Hematopoietic multipotent progenitor cell treated with erythropoietin and hydrocortisone succinate and interleukin-3 and kit ligand, for 4 days (in vitro differentiated cells): ENCODE measurements at places on chromosomes 1 and 21.

GRCh38 chr21:41674402-41674801 lies 92.5 kb downstream of the RIPK4 start:
- no peak for DNase-seq

- no peak for DNase-seq
These were observed 87.0 kb downstream of the GLUL start for GRCh38 chr1:182304627-182305026.

DNA sequence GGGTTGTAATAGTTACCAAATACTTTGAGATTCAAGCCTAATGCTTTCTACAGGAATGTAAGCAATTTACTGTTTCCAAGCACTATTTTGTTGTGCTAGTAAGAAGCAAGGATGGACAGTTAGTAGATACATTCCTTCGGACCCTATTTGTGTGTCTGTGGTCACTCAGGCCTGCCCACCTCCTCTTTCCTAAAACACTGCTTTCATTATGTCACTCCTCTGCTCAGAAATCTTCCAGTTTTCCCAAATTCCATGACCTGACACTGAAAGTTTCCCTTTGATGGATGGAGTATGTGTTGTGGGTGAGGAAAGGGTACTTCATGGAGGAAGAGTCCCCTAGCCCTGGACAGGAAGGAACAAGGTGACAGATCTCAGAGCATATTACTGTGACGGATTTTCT lies 141.1 kb downstream of the DISP1 start:
- DNase-seq = no peak

GRCh38 chr1:229841230-229841629 lies 215.2 kb downstream of the URB2 start:
- no peak for DNase-seq

GRCh38 chr1:232868793-232869491 lies 63.7 kb downstream of the MAP10 start:
- DNase-seq = peak; percentile 57

DNA sequence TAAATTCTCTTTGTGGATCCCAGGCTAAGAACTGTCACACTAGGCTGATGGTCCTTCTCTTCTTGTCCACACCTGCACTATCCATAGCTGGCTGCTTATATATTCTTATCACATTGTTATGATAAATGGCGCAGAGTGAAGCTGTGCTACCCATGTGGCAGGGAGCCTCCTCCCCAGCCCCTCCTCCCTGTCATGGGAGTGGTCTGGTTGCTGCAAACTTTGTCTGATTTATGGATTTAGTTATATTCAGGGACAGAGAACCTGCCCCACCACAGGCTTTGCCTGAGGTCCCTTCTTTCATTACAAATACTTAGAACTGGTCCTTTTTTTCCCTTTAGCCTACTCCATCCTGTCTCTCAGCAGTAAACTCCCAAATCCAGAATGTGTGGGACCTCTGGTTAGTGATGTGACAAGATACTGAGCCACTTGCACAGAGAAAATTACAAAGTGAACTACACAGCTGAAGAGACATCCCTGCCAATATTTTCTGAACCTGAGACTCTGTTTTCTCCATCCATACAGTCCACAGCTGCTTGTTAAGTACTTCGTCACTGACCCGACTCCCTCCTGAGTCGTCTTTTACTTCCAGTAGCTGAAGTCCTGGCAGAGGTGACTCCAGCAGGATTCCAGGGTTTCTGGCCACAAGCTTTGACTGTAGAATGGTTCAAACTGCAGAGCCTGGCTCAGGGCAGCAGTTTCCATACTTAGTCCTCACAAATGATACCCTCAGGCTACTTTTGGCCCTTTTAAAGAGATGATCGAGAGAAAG lies 37.6 kb downstream of the PTGFRN start:
- DNase-seq = no peak

- no peak for DNase-seq
These were observed 241.4 kb downstream of the NFIA start for GRCh38 chr1:61323681-61324328.

GRCh38 chr1:17301767-17302166 lies 6.2 kb upstream of the PADI4 start:
- peak; percentile 41 for DNase-seq

- DNase-seq = no peak
These were observed 108.3 kb upstream of the FGGY start for GRCh38 chr1:59188413-59189213.

DNA sequence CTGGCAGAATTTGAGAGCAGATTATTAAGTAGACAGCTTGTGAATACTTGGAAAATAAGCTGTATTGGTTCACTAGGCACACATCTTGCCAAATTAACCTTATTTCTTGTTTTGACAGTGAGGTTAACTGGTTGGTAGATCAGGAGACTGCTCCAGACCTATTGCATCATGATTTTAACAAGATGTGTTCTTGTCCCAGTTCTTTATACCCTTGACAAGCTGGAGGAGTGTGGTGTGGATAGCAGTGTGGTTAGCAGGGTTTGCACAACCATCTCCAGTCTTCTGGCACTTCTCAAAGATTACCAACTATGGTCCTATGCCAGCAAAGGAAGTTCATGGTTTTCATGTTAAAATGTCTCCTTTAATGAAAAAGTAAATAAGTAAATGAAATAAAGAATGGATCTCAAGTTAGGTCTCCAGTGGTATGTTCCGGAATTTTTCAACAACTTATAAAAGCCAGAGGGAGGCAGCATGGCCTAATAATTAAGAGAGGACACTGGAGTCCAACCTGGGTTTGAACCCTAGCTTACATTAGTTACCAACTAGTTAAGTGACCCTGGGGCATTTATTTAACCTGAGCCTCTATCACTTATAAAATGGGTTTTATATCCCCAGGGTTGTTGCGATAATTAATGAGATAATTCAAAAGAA lies 34.1 kb downstream of the DDX20 start:
- DNase-seq = peak; percentile 57

GRCh38 chr1:52752484-52752826 lies 26.2 kb downstream of the ZYG11B start:
- no peak for DNase-seq

- no peak for DNase-seq
These were observed 59.7 kb upstream of the ZNF326 start for GRCh38 chr1:89935235-89935634.

GRCh38 chr1:231818337-231818736 lies 191.7 kb downstream of the DISC1 start:
- no peak for DNase-seq

GRCh38 chr1:171206978-171207355 lies 21.9 kb downstream of the FMO2 start:
- no peak for DNase-seq

DNA sequence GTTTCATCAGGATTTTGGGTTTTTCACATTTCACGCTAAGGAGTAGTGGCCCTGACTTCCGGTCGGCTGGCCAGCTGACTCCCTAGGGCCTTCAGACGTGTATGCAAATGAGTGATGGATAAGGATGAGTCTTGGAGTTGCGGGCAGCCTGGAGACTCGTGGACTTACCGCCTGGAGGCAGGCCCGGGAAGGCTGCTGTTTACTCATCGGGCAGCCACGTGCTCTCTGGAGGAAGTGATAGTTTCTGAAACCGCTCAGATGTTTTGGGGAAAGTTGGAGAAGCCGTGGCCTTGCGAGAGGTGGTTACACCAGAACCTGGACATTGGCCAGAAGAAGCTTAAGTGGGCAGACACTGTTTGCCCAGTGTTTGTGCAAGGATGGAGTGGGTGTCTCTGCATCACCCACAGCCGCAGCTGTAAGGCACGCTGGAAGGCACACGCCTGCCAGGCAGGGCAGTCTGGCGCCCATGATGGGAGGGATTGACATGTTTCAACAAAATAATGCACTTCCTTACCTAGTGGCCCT lies 23.1 kb upstream of the TNFRSF1B start:
- peak; percentile 66 for DNase-seq

DNA sequence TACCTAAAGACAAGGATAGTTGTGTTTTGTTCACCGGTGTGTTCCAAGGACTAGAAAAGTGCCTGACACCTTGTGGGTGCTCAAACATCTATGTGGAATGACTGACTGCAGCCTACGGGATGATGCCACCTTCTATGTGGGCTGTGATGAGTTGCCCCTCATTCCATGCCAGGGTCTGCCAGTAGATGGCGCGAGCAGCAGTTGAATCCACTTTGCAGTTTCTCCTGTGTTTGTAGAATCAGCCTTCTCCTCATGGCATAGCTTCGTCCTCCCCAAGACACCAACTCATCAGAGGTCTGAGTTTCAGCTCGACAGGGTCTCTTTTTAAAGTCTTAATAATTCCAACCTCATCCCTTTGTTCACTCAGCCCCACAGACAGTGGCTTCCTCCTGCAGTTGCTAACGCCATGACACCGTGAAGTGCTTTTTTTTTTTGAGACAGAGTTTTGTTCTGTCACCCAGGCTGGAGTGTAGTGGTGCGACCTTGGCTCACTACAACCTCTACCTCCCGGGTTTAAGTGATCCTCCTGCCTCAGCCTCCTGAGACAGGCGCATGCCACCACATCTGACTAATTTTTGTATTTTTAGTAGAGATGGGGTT lies 133.7 kb downstream of the CAPN8 start:
- peak; percentile 74 for DNase-seq

- no peak for DNase-seq
These were observed 65.3 kb downstream of the CD46 start for GRCh38 chr1:207817166-207817565.

DNA sequence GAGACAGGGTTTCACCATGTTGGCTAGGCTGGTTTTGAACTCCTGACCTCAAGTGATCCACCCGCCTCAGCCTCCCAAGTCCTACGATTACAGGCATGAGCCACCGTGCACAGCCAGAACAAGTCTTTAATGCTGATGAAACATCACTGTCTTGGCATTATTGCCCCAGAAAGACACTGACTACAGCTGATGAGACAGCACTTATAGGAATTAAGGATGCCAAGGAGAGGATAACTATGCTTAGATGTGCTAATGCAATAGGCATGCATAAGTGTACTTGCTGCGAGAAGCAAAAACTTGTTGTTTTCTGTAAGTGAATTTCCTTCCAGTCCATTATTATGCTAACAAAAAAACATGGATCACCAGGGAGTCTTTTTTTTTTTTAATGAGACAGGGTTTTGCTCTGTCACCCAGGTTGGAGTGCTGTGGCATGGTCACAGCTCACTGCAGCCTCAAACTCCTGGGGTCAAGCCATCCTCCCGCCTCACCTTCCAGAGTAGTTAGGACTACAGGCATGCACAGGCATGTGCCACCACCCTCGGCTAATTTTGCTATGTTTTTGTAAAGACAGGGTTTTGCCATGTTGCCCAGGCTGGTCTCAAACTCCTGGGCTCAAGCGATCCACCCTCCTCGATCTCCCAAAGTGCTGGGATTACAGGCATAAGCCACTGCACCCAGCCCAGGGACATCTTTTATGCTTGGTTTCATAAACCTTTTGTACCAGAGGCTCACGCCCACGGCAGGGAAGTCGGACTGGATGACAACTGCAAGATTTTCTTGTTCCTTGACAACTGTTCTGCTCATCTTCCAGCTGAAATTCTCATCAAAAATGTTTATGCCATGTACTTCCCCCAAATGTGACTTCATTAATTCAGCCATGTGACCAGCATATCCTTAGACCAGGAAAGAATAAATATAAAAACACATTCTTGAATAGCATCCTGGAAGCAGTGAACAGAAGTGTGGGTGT lies 23.1 kb downstream of the RHEX start:
- DNase-seq = no peak

GRCh38 chr1:245871191-245871590 lies 635.9 kb downstream of the SMYD3 start:
- DNase-seq = no peak

DNA sequence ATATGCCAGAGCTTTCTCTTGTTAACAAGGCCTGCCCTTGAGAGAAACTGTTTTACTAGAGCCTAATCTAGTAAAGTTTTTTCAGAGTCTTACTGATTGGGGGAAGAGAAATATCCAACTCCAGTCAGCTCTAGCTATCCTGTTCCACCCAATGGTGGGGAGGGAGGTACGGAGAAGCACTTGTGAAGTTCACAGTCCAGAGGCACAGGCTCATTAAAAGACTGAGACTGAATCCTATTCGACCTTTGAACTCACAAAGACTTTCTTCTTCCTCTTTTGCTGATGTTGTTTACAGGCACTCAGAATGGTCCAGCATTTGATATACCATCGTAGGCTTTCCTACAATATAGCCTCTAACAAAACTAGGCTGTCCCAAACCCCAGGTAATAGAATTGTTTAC lies 15.5 kb upstream of the SFT2D2 start:
- DNase-seq = no peak

- DNase-seq = no peak
These were observed 1582.1 kb downstream of the BRINP3 start for GRCh38 chr1:188895611-188896010.

DNA sequence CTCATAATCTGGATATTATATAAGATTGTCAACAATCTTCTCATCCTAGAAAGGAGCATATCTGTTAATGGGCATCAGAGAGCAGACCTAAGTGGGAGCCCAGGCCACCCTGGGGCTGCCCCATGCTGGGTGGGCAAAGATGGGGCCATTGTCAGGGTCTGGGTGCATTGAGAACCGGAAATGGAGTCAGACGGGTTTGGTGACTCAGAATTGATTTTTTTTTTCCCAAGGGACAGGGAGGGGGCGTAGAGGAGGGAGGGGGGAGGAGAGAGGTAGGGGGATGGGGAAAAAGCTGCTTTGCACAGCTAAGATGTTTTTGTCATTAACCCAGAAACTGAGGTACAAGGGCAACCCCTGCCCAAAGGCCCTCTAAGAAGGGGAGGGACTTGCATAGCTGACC lies 1.3 kb downstream of the ATXN7L2 start:
- DNase-seq = no peak

GRCh38 chr21:39189857-39190604 lies 6.8 kb upstream of the PSMG1 start:
- no peak for DNase-seq

- no peak for DNase-seq
These were observed 1609.8 kb downstream of the AMY1C start for GRCh38 chr1:105359457-105359856.

DNA sequence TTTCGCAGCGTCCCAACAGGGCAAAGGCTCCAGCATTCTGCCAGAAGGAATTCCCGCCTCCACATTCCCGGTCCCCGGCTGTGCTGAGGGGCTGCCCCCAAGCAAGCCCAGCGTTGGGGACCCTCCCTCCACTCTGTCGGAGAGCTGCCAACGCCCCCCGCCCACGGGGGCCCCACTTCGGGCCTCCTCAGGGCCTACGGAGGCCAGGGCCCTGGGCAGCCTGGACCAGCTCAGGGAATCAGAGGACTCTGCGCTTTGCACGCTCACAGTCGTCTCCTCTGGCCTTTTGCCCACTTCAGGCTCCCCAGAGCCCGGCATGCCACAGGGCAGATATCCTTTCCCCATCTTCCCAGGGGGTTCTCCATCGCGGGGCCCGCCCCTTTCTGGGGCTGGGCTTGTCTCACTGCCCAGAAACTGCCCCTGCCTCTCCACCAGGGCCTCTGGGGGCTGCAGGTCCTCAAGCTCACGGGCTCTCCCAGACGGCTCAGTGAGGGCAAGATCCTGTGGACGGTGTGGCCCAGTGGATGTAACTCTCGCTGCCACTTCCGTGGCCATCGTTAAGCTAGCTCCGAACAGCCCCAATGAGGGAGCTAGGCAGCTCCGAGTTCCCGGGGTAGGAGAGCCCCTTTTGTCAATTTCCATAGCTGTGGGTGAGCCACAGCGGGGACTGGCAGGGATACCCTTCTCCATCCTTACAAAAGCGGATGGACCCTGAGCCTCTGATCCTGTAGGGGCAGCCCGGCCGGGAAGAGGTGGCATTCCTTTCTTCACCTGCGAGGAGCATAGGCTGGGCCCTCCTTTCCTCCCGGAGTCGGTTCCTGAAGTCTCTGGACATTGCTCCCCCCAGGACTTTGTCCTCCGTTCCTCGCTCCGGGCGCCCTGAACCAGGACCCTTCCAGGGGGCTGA lies 2.8 kb downstream of the ITPKB start:
- no peak for DNase-seq

GRCh38 chr21:37266515-37267221 lies 466 bp downstream of the VPS26C start:
- DNase-seq = peak; percentile 72
